ENCODE measurements at places on chromosomes 13 and 19.

DNA sequence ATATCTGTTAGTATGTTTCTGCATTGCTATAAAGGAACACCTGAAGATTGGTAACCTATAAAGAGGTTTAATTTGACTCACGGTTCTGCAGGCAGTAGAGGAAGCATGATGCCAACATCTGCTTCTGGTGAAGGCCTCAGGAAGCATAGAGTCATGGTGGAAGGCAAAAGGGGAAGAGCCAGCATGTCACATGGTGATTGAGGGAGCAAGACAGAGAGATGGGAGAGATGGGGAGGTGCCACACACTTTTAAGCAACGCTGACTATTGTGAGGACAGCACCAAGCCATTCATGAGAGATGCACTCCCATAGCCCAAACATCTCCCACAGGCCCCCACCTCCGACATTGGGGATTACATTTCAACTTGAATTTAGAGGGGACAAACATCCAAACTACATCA is 32.8 kb downstream of the COG6 start:
- DNase-seq = no peak

DNA sequence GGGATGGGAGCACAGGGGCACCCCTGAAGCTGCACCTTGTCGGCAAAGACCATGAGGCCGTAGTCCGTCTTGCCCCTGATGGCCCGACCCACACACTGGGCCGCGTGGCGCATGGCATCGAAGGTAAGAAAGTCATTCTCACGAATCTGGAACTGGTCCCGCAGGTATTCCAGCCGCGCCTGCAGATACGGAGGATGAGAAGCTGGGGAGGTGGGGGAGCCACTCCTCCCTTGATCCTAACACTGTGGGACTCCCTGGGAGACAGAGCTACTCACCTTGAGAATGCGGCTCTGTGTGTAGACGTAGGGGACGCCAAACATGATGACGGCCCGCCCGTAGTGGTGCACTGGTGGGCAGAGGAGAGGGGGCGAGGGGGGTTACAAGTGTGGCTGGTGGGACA is 11.9 kb downstream of the KLC3 start:
- no peak for DNase-seq

DNA sequence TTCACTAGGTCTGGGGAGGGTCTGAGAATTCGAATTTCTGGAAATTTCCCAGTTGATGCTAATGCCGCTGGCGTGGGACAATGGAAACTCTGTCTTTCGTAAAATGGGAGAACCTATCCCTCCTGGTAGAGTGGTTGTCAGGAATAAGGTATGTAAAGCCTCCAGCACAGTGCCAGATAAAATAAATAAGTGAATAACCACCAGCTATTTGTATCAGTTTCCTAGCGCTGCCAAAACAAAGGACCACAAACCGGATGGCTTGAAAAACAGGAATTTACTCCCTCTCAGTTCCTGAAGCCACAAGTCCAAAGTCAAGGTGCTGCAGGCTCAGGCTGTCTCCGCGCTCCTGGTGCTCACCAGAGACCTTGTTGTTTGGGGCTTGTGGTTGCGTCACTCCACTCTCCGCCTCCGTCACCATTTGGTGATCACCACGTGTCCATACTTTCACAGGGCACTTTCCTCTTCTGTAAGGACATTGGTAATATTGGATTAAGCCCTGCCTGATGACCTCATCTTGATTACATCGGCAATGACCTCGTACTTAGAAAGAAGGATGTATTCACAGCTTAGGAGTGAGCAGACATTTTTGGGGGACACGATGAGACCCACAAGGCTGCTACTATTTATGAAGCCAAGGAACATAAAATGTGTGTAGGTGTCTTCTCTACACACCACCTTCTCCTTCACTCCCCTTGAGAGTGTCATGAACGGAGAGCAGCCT is 428.5 kb downstream of the IRS2 start:
- DNase-seq = no peak

GRCh38 chr13:59269476-59269875 is 894.3 kb downstream of the DIAPH3 start:
- peak; percentile 77 for DNase-seq

GRCh38 chr13:41008349-41008980 is 10.7 kb downstream of the ELF1 start:
- DNase-seq = peak; percentile 79

DNA sequence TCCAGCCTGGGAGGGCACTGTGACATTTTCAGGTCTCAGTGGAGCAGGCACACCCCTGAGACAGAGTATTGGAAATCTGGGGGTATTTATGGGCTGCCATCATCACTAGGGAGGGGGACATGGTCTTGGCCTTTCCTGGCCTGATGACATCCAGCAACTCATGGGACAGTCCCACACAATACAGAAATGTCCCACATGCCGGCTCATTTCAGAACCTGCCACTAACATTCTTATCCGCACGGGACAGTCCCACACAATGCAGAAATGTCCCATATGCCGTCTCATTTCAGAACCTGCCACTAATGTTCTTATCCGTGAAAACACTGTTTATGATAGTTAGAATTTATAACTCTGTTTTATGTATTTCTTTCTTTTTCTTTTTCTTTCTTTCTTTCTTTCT is 9.8 kb downstream of the SLC8A2 start:
- DNase-seq = no peak

- no peak for DNase-seq
Measured at GRCh38 chr19:45340232-45340898, at the start of gene KLC3. KLC3 (plus strand) TSS chr19:45340750; CDS start chr19:45345542, 4,792 bp downstream.

DNA sequence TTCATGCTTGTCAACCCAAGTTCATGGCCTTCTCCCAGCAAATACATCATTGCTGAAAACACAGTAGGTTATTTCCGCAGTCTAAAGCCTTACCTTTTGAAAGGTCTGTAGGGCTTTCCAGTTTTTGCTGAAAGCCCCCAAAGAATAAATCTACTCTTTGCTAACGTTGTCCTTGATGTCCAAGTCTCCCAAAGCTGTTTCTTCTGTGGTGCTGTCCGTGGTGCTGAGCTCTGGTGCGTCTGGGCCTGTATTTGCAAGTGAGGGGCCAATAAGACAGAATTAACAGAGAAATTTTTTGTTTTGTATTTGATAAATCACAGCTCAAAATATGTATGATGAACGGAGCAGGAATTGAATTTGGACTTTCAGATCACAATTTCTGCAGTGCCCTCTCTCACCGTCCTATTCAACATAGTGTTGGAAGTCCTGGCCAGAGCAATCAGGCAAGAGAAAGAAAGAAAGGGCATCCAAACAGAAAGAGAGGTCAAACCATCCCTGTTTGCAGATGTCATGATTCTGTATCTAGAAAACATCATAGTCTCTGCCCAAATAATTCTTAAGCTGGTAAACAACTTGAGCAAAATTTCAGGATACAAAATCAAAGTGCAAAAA is 9.8 kb upstream of the LGALS16 start:
- DNase-seq = no peak

Data from SK-MEL-5 (cell line).